ENCODE measurements at places on chromosomes 3 and 15. TPM values are rescaled to one million over a fixed set of nuclear protein-coding genes. Genes with fewer than 3 reads are reported as not detected.

The A4GNT gene
- not detected for total RNA-seq

The ZPLD1 gene
- 0.05 TPM for total RNA-seq

The CLPX gene
- total RNA-seq, result 69.3 TPM

The TM6SF1 gene
- 34.7 TPM for total RNA-seq

The PDZRN3 gene
- total RNA-seq, result 0.23 TPM

The HYAL1 gene
- 30.6 TPM for total RNA-seq

The IQCF5 gene
- total RNA-seq, result not detected

The RTP3 gene
- total RNA-seq, result not detected

The PARP15 gene
- total RNA-seq, result 0.17 TPM

The PTPRG gene
- total RNA-seq, result 26.0 TPM

The FOXL2NB gene
- under 0.01 TPM for total RNA-seq

The VGLL3 gene
- 0.33 TPM for total RNA-seq

The KPNA4 gene
- total RNA-seq, result 23.5 TPM

The MRPL47 gene
- 30.1 TPM for total RNA-seq

The TUSC7 gene
- not detected for total RNA-seq

The P2RY1 gene
- total RNA-seq, result 0.88 TPM

The ANKRD34C gene
- total RNA-seq, result not detected

The VIPR1 gene
- 0.23 TPM for total RNA-seq

The TGM5 gene
- total RNA-seq, result not detected

The CHRNB4 gene
- total RNA-seq, result not detected

The EIF4E3 gene
- total RNA-seq, result 2.6 TPM

The PEX5L gene
- total RNA-seq, result not detected

The GNAT1 gene
- not detected for total RNA-seq

The GPR15 gene
- total RNA-seq, result not detected

The CYP1A2 gene
- not detected for total RNA-seq

The WDR73 gene
- 26.4 TPM for total RNA-seq
